ENCODE measurements at places on chromosomes 6 and 20. TPM values are rescaled to one million over a fixed set of nuclear protein-coding genes. Genes with fewer than 3 reads are reported as not detected.
A peak's percentile ranks its signal among the peaks of the same experiment; 100 is the strongest.

The UNC5CL gene
- total RNA-seq: 1.6 TPM

The RSPO4 gene
- total RNA-seq: 0.23 TPM

DNA sequence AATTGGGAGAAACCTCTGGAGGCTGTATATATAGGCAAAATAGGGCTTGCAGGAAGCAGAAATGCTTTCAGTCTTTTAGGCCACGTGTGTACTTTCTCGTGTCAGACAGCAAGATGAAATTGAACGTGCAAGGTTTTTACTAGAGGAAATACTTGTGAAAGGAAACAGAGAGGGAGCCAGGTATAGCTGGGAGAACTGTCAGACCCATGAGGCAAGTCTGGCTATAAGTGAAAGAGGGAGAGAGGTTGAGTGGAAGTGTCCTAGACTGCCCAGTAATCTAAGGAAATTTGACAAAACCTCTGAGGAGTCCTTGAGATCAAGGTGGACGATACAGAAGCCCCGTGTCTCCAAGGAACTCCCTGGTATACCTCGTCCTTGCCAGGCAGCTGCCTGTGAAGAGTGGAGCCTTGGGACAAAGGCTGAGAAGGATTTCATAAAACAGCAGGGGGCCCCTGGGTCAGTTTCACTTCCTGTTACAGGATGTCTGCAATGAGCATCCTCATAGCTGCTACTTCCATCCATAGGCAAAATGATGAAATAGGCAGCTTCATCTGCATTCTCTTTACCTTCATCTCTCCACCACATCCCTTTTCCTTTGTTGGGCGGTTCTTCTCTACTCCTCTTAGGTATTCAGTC, 114.4 kb upstream of the MAP3K7 start:
- no peak for DNase-seq

DNA sequence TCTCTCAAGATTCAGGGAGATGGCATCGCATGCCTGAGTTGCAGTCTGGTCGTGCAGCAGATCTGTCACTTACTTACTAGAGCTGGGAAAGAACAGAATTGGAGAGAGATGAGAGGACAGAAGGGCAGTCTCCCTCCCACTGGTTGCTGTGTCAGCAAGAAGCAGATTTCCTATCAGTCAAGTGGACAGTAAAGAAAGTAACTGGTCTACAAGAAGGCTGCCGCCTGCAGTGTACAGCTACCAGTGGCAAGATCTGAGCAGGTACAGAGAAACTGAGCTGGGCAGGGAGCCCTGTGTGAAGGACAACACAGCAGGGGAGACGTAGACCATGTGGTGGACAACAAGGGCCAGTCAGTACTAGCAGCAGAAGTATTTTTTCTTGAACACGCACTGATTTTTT, 49.5 kb upstream of the PCSK2 start:
- no peak for DNase-seq

DNA sequence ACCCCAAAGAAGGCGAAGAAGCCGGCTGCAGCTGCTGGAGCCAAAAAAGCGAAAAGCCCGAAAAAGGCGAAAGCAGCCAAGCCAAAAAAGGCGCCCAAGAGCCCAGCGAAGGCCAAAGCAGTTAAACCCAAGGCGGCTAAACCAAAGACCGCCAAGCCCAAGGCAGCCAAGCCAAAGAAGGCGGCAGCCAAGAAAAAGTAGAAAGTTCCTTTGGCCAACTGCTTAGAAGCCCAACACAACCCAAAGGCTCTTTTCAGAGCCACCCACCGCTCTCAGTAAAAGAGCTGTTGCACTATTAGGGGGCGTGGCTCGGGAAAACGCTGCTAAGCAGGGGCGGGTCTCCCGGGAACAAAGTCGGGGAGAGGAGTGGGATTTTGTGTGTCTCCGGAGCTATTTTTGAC, 69.6 kb downstream of the HFE start:
- DNase-seq: peak; percentile 57

DNA sequence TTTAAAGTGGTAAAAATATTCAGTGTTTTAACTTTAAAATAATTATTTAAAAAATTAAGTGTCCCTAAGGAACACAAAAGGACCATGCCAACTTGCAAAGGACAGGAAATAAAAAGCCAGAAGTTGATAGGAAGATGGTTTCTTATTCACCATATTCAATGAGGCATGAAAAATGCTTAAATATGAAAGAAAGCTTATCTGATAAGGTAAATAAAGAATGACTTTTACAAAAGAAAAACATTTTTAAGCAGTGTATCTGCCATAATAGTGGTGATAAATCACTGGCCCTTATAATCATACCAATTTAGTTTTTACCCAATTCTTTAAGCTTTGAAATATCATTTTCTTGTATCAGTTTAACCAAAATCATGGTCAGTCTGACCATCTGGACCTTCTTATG, 33.5 kb upstream of the POPDC3 start:
- no peak for DNase-seq

DNA sequence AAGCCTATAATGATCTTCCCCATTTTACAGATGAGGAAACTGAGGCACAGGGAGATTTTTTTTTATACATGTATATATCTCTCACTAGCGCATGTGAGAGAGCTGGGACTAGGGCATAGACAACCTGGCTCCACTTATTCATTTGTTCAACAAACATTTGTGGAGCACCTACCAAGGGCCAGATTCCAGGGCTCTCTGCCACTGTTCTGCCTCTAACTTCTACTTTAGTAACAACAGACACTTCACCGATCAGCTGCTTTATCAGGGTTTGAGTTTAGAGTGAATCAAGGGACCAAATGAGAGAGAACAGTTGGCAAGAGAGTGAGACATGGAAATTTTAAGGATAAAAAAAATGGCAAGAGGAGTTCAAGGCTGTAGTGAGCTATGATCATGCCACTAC, 7.4 kb downstream of the ADAT2 start:
- no peak for DNase-seq

The BTNL2 gene
- not detected for total RNA-seq

- peak; percentile 77 for DNase-seq
These were observed 15.6 kb upstream of the UBE2J1 start for GRCh38 chr6:89368107-89368506.

DNA sequence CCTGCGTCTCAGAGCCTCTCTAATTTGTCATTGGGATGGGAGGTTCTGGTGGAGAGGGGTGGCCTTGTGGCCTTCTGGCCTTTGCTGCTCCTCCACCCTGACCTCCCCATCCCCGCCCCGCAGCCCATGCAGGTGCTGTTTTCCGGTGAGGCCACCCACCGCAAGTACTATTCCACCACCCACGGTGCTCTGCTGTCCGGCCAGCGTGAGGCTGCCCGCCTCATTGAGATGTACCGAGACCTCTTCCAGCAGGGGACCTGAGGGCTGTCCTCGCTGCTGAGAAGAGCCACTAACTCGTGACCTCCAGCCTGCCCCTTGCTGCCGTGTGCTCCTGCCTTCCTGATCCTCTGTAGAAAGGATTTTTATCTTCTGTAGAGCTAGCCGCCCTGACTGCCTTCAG, 171.8 kb upstream of the RNF24 start:
- no peak for DNase-seq

DNA sequence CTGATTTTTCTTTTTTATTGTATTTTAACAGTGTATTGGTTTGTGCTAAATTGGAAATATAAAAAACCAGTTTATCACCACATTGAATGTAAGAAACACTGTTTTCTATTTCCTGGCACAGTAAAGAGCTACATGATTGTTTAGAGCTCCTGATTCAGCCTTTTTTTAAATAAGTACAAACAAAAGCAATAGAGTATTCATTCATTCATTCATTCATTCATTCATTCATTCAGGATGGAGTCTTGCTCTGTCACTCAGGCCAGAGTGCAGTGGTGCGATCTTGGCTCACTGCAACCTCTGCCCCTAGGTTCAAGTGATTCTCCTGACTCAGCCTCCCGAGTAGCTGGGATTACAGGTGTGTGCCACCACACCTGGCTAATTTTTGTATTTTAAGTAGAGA, 96.8 kb upstream of the SCGN start:
- DNase-seq: no peak

DNA sequence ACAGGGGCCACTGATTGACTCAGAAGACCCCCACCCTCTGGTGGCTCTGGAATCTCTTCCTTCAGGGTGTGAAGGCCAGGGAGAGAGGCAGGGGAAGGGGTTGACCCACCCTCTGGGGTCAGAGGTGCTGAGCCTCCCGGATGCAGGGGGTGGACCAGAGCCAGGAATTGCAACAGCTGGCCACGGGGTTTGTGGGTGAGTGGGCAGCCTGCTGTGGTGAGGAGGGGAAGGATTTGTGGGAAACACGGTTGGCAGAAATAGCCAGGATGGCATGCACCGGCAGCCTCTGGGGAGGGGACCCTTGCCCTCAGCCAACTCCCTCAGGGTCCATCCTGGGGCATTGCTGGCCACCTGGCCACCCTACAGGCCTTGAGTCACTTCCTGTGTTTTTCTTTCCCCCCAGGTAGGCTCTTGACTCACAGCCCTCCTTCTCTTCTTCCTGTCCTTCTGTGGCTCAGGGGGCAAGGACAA, 92.8 kb downstream of the MRPL14 start:
- DNase-seq: no peak

- DNase-seq: no peak
These were observed 60.3 kb upstream of the PRELID3B start for GRCh38 chr20:59102841-59103299.

DNA sequence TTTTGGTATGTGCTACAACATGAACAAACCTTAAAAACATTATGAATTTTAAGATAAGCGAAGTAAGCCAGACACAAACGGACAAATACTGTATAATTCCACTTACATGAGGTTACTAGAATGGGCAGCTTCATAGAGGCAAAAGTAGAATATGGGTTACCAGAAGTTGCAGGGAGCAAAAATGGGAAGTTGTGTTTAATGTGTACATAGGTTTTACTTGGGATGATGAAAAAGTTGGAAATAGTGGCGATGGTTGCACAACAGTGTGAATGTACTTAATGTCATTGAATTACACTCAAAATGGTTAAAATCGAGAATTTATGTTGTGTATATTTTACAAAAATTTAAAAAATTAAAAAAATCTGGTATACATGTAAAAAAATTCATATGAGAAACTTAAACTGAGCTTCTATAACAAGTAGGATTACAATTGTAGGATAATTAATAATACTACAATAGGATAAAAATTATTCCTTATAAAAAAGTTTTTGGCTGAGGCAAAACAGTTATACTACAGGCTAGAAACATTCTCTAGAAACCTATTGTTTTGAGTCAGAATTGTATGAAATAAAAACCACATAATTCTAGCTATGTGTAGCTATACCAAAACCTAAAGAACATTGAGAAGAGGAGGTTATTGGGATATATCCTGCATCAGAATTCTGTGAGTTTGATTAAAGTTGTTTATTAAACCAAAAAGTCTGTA, 24.8 kb upstream of the DYNLRB1 start:
- DNase-seq: no peak

DNA sequence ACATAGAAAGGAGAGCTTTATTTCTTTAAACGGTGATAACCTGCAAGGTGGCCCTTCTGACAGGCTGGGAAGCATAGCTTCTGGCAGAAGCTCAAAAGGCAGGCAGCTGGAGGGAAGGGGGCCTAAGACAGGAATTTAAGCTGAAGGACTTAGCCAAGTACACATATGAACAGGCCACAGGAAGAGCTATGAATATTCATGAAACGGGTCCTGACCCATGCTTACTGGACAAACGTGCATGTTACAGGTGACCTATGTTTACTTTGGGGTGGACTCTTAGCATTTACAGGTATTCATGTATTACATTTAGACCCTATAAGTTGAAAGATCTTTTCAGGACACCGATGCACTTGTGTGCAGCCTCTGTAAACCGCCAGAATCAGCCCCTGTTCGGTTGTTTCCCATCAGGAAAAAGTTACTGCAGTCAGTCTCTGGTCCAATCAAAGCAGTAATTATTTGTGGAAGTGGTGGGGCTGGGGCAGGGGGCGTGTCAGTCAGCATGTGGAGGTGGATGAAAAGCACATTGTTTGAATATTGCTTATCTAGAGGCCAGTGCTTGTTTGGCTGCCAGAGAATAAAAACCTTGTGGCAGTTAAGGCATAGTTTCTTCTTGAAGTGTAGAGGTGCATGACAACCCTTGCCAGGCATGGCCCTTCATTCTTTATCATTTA, 2.9 kb upstream of the GZF1 start:
- DNase-seq: no peak

DNA sequence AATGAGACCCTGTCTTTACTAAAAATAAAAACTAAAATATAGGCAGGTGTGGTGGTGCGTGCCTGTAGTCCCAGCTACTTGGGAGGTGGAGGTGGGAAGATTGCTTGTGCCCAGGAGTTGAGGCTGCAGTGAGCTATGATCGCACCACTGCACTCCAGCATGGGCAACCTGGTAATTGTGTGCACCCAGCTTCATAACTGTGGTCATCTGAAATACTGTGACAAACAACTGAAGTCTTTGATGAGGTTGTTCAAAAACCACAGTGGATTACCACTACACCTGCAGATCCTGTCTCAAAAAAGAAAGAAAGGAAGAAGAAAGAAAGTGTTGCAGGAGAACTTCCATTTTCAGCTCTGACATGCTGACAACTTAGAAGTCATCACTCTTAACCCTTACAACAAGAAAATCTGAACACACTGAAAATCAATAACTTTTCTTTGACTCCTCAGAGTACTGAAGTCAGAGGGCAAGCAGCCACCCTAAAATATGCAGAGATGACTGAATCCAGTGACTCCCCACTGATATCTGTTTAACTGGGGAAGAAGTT, 13.8 kb upstream of the ZBP1 start:
- no peak for DNase-seq

DNA sequence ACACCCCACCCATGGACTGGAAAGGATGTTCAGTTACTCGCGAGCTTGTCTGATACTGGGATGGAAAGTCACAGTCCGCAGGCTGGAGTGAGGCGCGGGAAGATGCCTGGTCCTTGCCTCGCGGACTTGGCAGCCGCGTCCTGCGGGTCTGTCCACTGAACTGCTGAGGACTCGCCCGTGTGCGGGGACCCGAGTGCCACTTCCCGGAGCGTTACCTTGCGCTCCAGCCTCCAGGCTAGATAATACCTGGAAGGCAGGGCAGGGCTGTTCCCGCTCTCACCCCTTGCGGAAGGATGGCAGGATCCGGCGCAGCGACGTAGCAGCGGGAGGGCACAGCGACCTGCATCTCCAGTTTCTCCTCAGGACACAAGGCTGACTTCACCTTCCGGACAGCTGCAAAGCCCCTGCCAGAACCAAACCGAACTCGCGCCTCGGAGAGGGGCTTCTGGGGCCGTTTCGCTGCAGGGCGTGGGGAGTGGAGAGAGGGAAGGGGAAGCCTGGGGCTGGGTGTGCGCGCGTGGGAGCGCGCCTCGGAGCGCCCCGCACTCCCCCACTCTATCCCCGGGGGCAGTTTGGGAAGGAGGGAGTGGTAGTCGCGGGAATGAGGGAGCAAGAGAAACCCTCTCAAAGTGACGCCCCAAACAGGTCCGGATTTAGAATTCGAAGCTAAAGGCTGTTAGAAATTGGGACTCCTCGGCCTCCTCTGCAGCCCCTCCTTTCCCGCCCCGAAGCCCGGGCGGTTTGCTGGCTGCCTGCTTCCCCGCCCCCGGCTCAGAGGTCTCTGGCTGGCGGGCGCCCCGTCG, at the start of gene KCNQ5:
Gene KCNQ5, plus strand, starts transcription at position 774 of the 803 bp plus-strand sequence.
- peak; percentile 3 for DNase-seq

DNA sequence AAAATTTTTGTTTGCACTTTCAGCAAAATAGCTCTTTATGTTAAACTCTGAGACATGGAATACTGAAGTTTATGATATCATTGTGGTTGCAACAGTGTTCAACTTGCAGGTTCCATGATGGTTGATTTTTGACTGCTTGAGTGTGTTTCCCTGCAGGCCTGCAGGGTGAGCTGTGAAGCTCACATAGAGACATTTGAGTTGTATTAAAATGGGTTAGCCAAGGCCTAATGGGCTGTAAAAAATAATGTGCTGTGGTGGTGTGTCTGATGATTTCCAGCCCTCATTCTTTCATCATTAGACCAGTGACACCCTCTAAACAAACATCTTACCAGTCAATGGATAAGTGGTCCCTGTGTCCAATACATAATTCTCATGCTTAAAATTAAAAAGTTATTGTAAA, 321.4 kb downstream of the FARS2 start:
- no peak for DNase-seq

Data from neural crest cell (in vitro differentiated cells).